Kidney (tissue), 22 donors: ENCODE measurements at places on chromosomes 11 and 22.

GRCh38 chr22:49760630-49761571, 66.8 kb downstream of the BRD1 start:
- DNase-seq = peak; percentile 7

- DNase-seq = peak; percentile 85
Observed at GRCh38 chr11:112280268-112281126, 19.8 kb upstream of the PLET1 start.

DNA sequence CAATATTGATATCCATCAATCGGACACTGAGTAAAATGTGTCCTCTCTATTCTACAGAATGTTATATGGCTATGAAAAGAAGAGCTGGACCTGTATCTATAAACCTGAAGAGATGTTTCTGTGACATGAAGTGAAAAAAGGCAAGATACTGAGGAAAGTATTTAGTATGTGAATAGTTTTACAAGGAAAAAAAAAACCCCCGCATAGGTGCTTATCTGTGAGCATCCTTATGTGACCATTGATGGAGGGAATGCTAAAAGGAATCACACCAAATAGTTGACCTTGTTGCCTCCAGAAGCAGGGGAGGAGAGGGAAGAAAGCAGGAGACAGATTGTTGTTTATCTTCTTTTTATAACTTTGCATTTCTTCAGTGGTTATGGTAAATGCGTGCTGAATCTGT, 661 bp upstream of the PRG2 start:
- DNase-seq = no peak

GRCh38 chr22:49332691-49333090, 495.0 kb downstream of the BRD1 start:
- DNase-seq = no peak

DNA sequence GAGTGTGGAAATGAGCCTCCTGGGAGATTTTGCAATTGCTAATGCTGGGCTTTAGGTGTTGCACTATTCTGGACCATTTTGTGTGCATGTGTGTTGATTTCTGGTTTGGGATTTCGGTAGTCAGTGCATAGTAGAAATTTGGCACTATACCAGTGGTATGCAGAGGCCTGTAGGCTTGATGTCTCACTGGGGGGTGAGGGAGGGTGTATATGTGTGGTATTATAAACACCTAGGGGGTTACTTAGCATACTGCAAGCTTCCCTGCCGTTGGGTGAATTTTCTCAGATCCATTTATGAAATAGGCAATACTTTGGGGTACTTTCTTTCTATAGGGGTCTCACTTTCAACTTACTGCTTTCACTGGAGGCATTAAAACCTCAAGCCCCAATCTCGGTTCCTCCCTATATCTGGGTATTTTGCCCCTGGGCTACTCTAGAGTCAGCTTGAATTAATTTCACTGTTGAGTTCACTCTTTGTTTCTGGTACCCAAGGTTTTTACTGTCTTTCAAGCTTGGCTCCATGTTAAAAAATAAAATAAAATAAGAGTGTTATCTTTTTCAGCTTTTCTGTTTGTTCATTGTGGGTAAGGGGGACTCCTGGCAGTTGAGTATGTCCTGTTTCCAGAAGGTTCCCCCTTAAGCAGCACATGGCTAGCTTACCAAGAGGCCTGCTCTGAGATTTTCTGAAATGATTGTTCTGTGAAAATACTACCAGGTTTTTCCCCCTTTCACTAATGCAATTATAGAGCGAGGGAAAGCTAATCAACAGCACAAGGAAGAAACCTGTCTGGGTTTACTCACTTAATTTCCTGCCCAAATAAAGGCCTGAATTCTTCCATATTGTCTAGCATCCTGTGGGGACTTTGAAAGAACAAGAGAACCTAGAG, 45.8 kb downstream of the PPFIBP2 start:
- no peak for DNase-seq

DNA sequence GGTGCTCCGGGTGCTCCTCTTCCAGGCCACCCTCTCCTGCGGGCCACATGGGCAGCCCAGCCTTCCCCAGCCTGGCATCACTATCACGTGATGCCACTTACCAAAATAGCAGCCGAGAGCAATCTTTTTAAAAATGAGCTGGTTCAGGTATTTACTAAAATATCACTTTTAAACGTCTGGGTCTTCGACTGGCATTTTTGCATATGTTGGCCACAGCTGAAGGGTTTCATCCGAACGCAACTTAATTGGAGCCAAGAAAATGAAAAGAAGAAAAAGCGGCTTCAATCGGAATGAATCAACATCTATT, 94.6 kb upstream of the ANO1 start:
- no peak for DNase-seq

DNA sequence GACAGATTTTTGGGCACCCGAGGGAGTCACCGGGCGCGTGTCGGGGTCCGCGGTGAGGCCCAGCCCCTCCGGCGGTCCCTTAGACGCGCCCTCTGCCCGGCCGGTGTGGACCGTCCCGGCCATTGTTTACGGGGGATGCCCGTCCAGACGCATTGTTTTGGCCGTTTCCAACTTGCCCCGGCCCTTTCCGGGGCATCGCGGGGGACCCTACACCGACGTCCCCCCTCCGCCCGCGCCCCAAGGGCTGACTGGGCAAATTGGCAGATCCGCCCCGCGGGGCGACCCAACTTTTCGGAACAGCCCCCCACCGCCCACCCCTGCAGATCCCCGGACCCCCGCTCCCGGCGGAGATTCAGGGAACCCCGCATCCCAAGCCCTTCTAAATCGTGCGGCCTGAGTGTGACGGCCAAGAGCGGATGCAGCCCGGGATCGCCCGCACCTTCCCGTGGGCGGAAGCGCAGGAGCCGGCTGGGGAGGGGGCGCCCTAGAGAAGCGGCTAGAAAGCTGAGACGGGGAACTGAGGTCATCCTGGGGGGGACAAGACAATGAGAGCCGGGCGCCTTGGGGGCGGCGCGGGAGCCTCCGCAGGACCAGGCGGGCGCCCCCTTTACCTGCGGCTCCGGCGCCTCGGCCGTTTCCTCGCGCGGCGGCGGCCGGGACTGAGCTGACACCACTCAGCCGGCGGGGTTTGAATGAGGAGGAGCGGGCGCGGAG, 17.1 kb upstream of the CCT8L2 start:
- no peak for DNase-seq

- peak; percentile 88 for DNase-seq
Observed at GRCh38 chr11:33829430-33830141, 55.3 kb upstream of the FBXO3 start.

GRCh38 chr22:19519041-19519926, 4.9 kb downstream of the CLDN5 start:
- no peak for DNase-seq

GRCh38 chr11:72591785-72592502, 82.3 kb downstream of the PDE2A start:
- DNase-seq = no peak
